ENCODE measurements at places on chromosomes 12 and 14. TPM values are rescaled to one million over a fixed set of nuclear protein-coding genes. Genes with fewer than 3 reads are reported as not detected.

HOXC11 gene
- not detected for total RNA-seq

TNFRSF1A gene
- 506 TPM for total RNA-seq

CLEC7A gene
- not detected for total RNA-seq

FBRSL1 gene
- total RNA-seq: 11.2 TPM

CACNB3 gene
- 12.8 TPM for total RNA-seq
